ENCODE measurements at places on chromosomes 12 and 14.

DNA sequence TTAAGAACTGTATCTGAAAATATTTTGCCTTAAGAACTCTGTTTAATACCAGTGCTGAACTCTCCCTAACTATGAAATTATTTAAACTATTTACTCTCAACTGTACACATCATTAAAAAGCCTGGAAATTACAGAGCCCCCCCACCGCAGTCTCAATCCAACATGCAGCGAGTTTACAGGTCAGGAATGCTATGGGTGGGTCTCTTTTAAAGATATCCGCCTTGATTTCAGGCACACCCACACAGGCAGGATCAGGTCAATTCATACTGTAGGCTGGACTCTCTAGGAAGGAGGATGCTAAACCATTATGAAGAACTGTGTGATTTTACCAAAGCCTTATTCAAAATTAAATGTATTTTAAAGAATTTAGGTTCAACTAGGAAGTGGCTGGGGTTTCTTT lies 16.5 kb downstream of the SPTLC2 start:
- DNase-seq: no peak

GRCh38 chr12:101536069-101536674 lies 58.6 kb upstream of the MYBPC1 start:
- DNase-seq: no peak

DNA sequence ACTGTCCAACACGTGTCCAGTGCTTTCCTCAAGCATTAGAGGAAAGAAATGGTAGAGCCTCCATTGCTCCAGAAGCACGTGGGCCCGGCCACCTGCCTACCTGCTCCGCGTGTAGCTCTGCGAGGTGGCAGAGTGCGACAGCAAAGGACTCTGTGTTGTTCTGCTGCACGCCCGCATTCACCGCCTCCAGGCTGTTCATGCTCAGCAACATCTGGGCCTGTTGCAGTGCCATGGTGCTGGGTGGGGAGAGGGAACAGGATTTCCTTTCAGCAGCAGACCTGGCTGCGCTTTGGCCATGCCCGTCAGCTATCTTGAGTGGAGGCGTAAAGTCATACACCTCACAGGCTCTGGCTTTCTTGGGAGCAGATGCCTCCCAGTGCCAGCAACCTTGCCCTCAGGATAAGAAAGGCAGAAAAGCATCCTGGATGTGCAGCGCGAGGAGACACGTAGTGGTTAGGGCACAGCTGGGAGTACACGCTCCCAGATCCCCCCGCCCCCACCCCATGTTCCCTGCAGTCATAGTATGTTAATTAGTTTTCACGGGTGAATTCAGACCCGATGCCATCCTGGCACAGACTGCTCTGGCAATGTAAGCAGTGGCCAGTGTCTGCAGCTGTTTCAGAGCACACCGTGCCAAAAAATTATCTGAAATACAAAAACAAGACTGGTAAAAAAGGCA lies 25.1 kb downstream of the ANAPC5 start:
- DNase-seq: no peak

DNA sequence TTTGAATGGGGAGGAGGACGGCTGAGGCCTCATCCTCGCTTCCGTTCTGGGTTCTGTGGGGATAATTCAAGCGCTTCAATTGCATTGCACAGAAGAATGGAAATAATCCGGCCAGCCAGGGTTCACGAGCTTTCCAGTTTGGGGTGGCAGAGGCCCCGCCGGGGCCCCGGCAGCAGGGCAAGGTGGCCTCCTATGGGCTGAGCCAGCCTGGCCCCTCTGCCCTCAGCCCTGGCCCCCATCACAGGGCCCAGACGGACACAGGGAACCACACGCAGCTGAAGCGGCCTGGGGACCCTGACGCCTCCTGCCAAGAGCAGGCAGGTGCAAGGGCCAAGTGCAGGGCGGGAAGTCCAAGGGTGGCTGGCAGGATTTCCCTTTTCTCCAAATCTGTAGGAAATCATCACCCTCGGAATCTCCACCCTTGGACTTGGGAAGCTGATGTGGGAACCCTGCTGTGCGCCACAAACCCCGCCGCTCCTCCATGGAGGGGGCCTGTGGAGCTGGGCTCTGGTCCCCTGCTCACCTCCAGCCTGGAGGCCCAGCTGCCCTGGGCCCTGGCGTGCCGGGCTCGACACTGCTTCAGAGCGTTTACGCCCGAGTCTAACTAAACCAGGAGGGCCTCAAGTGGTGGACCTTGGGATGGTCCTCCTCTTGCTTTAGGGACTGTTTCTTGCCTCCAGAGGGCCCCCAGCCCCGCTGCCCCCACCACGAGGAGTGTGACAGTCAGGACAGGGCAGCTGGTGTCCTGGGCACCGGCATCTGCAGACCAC lies 78.4 kb downstream of the MOK start:
- DNase-seq: no peak

- DNase-seq: no peak
These were observed 24.3 kb downstream of the NCOR2 start for GRCh38 chr12:124543052-124543589.

DNA sequence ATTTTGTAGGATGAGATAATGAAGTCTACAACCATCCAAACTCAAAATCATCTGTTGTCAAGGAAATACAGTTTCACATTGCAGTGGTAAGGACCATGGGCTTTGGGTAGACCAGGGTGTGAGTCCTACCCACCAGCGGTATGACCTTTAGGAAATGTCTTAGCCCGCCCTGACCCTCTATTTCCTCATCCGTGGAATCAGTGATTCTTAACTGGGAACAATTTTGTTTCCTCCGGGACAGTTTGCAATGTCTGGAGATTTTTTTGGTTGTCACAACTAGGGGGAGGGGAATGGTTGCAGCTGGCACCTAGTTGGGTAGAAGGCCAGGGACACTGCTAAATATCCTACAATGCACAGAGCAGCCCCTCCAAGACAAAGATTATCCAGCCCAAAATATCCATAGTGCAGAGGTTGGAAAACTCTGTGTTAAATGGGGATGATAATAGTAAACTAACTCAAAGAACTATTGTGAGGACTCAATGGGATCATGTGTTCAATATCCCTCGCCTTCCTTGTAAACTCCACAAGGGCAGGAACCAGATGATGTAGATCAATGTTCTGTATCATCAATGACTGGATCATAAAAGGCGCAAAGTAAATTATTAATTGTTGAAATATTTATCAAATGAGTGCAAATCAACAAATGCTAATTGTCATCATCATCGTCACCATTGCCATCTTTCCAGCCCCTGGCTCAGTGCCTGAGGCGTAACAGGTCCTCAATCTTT lies 15.7 kb upstream of the IFT81 start:
- no peak for DNase-seq

DNA sequence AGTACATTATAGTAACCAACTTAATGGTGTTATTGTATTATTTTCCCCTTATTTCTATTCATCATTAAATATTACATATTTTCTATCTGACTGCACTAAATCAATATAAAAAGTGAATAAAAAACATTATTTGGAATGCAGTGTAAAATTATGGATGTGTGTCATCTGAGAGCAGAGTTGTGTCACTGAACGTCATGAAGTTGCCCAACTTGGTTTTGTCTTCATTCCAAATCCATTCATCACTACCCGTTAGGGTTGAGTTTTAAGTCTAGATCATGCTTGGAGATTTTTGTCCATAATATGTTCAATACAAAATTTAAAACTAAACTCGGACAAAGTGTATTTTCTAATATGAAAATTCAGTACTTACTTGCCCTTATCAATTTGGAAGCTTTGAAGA lies 16.1 kb downstream of the KLRF1 start:
- no peak for DNase-seq

GRCh38 chr14:101575581-101575980 lies 14.3 kb downstream of the DIO3 start:
- no peak for DNase-seq

DNA sequence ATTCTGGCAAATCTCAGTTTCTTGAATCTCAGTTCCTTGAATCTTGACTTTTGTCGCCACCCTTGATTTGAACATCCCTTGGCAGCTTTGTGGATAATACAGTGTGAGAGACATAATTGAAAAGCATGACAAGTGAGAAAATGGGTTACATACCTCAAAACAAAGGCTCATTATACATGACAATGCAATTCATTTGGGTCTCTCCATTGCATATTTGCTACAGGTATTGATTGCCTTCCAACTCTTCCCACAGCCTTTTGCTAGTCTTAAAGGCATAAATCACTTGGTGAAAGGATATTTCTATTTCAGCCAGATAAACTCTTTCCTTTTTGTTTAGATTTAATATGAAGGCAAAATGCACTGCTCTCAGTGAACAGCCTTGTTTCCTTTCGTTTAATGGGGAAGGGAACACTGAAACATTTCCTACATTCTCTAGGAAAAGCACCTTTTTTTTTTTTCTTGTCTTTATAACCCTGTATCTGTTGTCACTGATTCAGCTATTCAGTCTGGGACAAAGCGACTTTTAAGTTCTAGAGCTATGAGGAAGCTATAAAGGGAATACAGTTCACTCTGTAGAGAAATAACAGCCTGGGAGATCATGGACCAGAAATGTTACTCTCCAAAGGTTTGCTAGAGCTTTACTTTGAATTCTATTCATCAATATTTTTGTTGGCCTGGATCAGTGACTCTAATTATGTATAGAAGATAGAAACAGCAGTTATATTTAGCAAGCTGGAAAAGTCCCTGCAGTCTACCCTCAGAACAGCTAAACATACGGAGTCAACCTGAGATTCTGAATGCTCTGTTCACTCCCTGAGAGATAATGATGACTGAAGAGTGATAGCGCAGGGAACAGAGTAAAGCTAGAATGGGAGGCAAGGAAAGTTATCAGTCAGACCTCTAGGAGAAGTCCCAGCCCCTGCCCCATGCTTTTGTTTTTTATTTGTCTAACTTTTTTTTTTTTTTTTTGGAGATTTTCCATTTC lies 311.4 kb downstream of the RGS6 start:
- DNase-seq: no peak

- DNase-seq: no peak
These were observed 4.2 kb downstream of the RHOF start for GRCh38 chr12:121789233-121789781.

DNA sequence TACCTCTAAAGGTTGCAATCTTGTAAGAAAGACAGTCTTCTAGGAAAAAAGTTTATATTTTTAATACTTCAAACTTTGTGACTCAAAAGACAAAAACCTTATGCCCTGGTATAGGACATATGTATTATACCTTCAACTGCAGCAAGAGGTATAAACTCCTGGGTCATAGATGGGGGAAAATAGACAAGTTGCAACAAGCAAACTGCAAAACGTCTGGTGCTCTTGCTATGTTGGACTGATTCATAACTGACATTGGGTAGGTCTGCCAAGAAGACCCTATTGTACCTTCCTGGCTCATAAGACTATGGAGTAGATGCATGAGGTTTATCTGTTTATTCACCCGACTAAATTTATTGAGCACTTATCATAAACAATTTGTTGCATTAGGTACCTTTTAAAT lies 40.9 kb downstream of the BEST3 start:
- DNase-seq: no peak
